ENCODE measurements at places on chromosomes 5 and 9.

GRCh38 chr5:42483472-42484154, 60.4 kb downstream of the GHR start:
- no peak for DNase-seq

GRCh38 chr9:121636341-121636865, 15.0 kb upstream of the DAB2IP start:
- no peak for DNase-seq

DNA sequence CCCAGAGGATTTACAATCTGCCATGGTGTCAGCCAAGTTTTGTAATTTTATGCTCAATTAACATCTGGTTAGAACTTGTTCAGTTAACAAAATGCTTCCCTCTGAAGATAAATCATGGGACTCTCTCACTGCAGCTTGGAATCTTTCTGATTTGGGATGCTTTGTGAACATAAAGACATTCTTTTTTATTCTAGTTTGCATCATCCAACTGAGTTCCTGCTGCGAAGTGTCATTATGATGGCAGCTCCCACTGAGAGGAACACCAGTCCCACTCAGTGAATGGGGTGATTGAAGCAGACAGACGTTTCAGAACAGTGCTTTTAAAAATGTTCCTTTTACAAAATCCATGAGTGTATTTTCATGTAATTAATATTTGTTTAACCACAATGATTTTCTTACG, 863.8 kb downstream of the TLE4 start:
- DNase-seq: no peak

DNA sequence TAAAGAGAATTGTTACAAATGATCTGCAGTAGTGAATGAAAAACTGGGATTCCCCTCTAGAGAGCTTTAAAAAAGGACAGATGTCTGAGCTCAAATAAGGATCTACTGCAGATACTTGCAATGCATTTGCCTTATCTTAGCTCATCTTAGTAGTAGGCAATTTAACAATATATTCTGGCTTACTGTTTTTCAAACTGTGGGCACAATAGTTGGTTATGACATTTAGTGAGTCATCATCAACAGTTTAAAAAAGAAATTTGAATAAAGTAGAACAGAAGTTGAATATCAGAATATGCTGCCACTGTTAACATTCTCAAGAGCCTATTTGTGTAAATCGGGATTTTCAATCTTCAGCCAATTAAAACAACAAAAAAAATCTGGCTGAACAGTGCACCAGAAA, 6.7 kb upstream of the CAST start:
- DNase-seq: no peak

DNA sequence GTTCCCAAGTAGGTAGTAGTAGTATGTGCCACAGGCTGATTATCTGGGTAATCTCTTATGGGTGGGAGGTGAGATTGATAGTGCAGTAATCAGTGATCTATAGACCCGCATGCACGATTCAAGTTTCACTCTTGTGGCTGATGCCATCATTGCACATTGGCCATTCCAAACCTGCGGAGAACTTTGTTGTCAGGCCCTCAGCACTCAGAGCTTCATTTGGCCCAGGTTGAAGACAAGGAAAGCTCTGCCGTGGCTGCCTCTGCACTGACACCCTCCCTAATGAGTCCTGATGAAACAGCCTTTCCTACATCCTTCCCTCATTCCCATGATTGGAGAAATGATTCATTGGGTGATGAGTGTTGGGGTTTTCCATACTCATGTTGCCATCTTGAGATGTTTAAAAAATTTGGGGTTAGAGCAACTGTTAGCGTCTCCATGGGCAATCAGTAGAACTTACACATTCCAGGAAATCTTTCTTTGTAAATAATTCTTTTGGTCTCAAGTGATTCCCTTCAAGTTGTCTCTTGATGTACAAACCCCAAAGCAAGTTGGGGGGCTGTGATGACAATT, 22.9 kb downstream of the PROP1 start:
- no peak for DNase-seq

- DNase-seq: no peak
Measured at GRCh38 chr9:70529833-70530232, 115.4 kb upstream of the KLF9 start.

DNA sequence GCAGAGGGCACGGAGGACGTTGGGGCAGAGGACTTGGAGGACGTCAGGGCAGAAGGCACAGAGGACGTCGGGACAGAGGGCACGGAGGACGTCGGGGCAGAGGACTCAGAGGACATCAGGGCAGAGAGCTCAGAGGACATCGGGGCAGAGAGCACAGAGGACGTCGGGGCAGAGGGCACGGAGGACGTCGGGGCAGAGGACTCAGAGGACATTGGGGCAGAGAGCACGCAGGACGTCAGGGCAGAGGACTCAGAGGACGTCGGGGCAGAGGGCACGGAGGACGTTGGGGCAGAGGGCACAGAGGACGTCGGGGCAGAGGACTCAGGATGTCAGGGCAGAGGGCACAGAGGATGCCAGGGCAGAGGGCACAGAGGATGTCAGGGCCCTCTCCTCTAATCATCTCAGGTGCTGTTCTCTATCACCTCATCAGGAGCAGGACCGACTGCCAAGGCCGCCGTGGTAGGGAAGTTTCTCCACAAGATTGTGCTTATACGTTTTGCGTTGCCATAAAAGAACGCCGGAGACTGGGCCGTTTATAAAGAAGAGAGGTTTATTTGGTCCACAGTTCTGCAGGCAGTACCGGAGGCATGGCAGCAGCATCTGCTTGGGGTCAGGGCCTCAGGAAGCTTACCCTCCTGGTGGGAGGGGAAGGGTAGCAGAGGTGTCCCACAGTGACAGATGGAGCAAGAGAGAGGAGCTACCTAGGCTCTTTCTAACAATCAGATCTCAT, 29.4 kb upstream of the ADAMTS2 start:
- DNase-seq: no peak

DNA sequence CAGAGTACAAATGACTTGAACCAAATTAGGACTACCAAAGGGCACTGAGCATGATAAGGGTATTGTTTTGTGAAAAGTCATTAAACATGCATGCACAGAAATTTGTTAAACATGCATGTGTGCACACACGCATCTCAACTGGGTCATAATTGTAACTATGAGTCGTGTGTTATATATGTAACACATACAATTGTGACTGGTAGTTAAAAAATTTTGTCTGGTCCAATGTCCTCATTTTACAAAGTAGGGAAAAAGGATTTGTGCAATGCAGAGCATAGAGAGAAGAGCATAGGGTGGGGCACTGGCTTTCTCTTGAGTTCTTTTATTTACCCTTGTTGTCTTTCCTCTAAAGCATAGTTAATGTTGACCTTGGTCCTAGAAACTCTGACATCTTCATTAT, 19.3 kb upstream of the IGFBPL1 start:
- DNase-seq: no peak

DNA sequence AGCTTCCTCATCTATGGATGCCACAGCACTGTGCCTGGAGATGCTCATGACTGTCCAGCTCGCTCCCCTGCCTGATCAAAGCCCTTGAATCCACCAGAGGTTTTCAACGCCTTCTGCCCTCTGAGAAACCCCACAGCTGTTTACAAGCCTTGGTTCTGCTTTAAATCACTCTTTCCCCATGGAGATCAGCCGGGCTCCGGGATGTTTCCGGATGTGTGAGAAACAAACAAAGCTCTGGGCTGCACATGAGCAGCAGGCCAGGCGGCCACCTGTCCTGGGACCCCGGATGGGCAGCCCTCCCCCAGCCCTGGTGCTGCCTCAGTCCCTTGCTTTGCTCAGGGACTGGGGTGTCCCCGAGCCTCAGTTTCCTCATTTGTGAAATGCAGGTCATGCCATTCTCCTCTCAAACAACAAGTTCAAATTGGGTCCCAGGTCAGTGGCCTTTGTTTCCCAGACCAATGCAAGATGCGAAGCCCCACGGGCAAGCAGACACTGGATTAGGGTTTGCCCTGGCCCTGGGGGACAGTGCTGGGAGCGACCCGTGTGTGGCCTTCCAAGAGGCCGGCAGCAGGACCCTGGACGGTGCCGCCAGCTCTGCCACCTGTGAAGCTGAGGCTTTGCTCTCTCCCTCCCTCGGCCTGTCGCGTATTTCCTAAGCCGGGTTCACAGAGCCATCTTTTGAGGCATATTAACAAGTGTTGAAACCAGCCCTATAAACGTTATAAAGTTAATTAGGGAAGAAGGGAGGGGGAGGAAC, 42.4 kb upstream of the PHYKPL start:
- no peak for DNase-seq
